ENCODE measurements at places on chromosomes 3 and 15.

GRCh38 chr15:69570454-69570853 lies 117.8 kb downstream of the RPLP1 start:
- DNase-seq = no peak

GRCh38 chr3:156776871-156777270 lies 49.3 kb upstream of the LEKR1 start:
- no peak for DNase-seq

DNA sequence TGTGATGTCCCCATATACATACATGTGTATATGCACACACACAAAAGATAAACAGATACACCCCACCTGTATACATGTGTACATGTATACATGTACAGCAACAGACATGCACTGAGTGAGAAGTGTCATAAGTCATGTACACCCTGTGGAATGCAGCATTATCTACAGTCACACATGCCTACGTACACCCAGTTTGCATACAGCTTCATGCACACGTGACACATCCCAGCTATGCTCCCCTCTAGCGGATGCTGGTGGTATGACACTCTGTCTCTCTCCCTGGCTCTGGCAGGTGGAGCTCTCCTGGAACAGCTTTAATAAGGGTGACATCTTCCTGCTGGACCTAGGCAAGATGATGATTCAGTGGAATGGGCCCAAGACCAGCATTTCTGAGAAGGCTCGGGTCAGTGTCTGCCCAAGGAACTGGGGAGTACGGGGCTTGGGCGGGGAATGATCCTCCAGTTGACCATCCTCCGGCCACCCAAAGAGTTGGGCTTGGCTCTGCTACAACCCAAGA lies 6.3 kb downstream of the VILL start:
- peak; percentile 68 for DNase-seq

- DNase-seq = no peak
Measured at GRCh38 chr3:65146179-65146578, 458.4 kb upstream of the ADAMTS9 start.

DNA sequence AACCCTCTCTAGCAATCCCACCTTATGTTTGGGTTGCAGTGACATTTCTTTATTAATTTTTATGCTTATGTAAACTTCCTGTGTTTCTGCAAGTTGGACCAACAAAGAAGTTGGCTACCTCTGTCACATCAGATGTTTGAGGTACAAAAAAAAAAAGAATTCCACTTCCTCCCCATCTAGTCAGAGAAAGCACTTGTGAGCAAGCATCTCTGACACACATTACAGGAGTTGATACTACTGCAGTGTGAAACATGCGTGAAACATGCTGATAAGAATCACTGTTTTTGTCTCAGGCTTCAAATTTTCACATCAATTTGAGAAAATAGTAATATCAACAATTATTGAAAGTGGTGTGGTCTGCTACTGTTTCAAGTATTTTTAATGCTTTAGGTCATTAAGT lies 1.3 kb downstream of the SCAANT1 start:
- no peak for DNase-seq

DNA sequence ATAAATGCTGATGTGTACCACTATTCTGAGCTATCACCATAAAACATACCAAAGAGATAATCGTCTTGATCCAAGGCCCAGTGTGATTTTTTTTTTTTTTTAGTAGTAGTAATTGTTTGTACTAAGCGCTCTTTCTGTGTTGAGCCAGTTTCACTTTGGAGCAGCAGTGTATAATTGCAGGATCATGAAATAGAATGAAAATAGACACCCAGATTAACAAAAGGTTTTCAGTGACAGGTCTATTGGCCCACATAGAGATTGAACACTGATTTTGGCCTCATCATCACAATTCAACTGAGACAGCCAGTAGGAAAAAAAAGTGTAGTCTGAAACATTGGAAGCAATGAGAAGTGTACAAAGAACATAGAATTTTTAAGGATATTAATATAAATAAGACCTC lies 749.8 kb downstream of the NAALADL2 start:
- no peak for DNase-seq

Data from stimulated activated CD8-positive, alpha-beta memory T cell treated with anti-CD3 and anti-CD28 coated beads, Interleukin-2, amount 100 ng/mL, for 1 hour (primary cell).